ENCODE measurements at places on chromosomes 7 and 10.

DNA sequence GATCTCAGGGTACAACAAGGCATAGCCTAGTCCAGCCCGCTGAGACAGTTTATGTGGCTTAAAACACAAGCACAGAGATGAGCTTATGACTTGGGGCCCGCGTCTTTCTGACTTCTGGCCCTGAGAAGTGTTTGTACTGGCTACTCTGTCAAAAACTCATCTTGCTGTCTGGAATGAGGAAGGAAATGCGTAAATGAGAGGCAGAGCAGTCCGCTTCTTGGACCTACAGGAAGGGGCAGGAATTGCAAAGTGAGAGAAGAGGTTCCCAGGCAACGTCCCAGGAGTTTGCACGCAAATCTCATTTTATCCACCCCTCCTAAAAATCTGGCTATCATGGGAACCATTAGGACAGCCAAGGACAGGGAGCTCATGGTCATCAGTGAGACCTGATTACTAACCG lies 5.5 kb downstream of the ANXA11 start:
- no peak for DNase-seq

DNA sequence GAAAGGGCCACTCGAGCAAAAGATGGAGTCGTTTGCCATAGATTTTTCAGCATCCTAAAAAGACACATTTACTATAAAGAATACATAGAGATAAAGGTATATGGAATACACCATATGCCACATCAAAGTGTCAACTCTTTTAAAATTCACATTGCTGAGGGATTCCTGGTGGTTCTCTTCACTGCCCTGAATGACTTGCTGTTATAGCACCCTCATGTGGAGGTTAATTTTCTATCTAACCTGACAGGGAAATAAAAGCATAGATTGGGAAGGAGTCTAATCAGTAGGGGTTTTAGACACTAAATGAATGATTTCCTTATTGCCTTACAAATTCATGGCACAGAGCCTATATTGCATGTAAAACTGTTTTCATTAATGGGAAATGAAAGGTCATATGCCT lies 25.9 kb downstream of the DNAH11 start:
- DNase-seq, result no peak

DNA sequence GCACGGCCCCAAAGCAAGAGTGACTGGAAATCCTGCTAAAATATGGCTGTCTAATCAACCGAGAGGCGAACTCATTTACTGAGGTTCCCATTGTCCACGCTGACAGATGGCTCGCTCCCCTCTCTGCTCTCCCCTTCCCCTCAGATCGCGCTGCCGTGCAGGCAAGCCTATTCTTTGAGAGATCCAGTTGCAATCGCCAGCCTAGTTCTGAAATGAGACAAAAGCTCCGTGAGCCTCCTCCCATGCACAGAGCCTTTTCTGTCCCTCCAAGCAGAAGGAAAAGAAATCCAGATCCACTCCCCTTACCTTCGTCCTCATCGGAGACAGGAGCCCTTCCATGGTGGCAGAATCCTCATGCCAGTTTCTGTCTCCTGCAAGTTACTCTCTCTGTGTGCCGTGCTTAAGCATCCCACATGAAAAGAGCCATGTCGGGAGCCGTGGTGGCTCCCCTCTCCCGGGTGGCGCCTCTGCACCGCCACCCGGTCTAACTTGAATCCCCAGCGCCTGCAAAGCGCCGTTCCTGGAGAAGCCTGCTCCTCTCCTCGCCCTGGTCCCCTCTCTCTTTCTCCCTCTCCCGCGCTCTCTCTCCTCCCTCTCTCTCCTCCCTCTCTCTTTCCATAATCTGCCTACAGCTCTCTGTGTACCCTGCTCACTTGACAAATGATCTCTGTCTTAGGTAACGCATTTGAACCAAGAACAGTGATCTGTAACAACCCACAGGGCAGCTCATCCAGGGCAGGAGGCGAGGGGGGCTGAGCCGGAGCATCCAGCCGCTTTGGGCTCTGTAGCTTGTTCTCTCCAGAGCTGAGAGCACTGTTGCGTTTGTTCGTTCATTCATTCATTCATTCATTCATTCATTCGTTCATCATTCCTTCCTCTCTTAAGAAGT lies 156.8 kb downstream of the FRMD4A start:
- DNase-seq, result no peak

GRCh38 chr7:69692611-69693010 lies 94.3 kb downstream of the AUTS2 start:
- peak; percentile 65 for DNase-seq

GRCh38 chr7:80847895-80848294 lies 71.0 kb downstream of the SEMA3C start:
- DNase-seq, result no peak

DNA sequence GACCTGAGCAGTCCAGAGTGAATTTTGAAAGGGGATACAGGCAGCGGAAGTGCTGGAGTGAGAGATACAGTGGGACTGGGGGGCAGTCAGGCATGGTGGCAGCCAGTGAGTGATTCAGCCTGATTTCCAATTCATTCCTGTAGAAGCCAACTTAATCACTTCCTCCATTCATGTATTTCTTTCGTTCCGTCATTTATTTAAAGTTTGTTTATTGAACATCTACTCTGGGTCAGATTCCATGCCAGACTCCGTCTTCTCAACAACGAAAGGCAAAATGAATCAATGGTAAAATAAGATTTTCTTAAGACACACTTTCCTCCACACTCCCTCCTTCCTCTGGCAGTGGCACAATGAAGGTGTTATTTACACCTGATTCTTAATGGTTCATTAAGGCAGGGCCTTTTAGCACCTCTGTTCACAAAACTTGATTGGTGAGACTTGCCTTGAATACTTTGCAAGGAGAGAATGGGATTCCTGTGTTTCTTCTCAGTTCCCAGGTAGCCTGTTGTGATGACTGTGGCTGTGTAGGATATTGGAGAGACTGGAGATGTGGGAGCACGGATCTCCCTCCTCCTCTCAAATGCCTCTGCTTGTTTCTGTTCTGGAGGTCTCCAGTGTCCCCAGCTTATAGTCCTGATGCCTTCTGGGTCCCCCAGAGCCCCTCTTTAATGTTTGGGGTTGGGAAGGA lies 27.9 kb downstream of the ADCYAP1R1 start:
- no peak for DNase-seq

- no peak for DNase-seq
These were observed 73.1 kb downstream of the EEPD1 start for GRCh38 chr7:36226151-36226550.

DNA sequence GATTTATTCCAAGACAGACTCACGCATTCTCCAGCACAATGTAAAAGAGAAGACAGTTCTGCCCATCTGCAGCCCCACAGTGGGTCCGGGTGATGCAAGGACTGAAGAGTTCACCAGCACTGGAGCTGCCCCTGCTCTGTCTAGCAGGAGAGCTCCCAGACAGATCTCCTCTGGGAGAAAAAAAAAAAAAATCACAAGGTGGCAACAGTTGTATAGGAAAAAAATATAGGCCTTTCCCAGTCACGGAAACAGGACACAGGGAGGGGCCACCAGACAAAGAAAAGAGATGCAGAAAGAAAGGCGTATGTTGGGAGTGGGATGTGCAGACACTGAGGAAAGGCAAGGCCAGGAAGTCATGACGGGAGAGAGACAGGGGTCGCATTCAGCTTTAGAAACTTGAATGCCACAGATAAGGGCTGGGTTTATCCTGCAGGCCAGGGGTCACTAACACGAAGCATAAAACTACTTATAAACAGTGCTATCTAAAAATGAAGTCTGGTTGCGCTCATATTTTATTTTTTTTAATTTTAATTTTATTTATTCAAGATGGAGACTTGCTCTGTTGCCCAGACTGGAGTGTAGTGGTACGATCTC lies 54.1 kb downstream of the FAM171A1 start:
- no peak for DNase-seq

GRCh38 chr10:72011468-72011867 lies 47.3 kb downstream of the CHST3 start:
- no peak for DNase-seq

DNA sequence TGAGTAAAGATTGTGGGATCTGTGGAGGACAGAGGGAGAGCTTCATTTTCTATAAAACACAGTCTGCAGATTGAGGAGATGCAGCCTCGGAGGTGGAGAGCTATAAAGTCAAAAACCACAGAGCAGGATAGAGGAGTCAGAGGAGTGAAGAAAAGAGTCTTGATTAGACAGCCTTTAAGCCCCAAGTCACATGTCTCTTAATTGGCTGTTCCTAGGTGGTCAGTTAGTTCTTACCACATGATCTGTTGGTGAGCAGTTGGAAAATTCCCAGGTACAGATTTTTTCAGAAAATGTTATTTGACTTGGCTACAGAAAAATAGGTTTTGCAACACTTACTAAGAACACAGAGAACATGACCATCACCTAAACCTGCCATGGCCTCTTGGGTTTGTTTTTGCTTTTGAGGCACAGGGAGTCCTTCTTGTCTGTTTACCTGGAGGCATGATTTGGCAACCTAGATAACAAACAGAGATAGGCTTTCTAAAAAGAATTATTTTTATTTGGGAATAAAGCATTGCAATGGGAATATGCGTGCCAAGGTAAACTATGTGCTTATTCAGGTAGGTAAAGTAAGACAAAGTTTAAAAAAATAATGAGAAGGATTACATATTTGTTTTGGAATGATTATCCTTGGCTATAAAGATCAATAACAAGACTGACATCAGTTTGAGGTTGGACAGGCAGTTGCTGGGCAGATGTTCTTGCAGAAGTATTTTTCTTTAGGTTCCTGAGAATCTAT lies 604 bp upstream of the CYP3A43 start:
- no peak for DNase-seq

GRCh38 chr7:3710531-3710930 lies 409.5 kb downstream of the SDK1 start:
- DNase-seq, result no peak

- DNase-seq, result peak; percentile 23
These were observed 191.7 kb upstream of the KLF6 start for GRCh38 chr10:3976718-3977117.

- DNase-seq, result no peak
These were observed 106.3 kb downstream of the INPP5A start for GRCh38 chr10:132643709-132644526.

DNA sequence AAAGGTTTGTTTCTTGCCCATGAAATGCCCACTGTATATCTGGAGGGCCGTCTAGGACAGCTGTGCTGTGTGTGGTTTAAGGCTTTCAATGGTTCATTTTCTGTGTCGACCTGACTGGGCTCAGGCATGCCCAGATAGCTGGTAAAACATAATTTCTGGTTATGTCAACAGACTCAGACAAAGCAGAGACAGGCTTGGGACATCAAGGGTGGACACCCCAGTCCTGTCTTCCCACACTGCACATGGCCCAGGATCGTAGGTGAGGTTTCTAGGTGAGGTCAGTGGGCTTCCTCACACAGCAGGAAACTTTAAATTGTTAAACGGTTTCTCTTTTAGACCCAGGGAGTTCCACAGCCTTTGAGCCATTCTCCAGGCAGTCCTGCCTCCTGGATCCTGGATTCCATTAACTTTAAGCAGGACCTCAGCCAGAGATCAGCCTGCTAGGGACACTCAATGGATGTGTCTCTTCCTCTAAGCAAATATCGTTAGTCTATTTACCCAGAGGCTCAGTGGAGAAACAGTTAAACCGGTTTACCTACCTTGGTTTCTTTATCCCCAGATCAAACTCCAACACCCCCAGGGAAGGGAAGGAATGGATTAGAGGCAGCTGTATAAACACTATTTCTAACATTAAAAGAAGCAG lies 66.4 kb downstream of the ST8SIA6 start:
- DNase-seq, result no peak

GRCh38 chr7:9200626-9201025 lies 767.2 kb downstream of the NXPH1 start:
- DNase-seq, result no peak

DNA sequence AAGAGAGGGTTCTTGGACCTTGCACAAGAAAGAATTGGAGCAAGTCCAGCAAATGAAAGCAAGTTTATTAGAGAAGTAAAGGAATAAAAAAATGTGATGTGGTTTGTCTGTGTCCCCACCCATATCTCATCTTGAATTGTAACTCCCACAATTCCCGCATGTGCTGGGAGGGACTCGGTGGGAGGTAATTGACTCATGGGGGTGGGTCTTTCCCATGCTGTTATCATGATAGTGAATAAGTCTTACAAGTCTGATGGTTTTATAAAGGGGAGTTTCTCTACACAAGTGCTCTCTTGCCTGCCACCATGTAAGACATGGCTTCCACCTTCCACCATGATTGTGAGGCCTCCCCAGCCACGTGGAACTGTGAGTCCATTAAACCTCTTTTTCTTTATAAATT lies 39.2 kb upstream of the FZD9 start:
- no peak for DNase-seq

DNA sequence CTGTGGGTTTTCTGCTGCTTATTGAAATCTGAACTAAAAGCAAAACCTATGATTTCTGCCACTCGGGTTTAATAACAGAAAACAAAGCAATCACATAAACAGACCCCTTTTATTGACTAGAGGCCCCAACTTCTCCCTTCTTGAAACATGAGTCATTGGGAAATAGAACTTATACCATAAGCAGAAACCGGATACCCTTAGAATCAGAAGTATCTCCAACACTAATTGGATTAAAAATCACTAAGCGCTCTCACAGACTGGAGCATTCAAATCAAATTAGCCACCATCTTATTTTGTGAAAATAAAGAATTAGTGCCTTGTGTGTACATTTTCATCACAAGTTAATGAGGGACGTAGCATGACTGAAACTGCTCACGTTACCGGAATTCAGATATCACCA lies 206.9 kb downstream of the WDR11 start:
- DNase-seq, result no peak

GRCh38 chr10:83935911-83936310 lies 203.4 kb upstream of the GHITM start:
- no peak for DNase-seq

GRCh38 chr7:126774077-126774476 lies 478.7 kb downstream of the GRM8 start:
- no peak for DNase-seq

DNA sequence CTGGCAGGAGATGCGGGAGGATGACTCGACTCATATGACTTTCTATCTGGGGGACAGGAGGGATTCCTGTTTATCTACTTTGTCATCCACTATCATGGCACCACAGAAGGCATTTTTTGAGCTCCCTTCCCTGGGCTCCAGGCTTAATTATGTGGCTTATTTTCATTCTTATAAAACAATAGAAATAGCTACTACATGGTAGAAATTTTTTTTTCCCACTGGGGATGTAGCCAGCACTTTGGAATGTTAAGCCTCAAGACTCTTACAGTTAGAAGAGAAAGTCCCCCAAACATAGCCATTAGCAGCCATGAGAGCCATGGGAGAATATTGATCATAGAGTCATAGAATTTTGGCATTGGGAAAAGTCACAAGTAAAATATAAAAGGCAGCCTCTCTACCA lies 14.6 kb upstream of the FAM180A start:
- DNase-seq, result no peak

DNA sequence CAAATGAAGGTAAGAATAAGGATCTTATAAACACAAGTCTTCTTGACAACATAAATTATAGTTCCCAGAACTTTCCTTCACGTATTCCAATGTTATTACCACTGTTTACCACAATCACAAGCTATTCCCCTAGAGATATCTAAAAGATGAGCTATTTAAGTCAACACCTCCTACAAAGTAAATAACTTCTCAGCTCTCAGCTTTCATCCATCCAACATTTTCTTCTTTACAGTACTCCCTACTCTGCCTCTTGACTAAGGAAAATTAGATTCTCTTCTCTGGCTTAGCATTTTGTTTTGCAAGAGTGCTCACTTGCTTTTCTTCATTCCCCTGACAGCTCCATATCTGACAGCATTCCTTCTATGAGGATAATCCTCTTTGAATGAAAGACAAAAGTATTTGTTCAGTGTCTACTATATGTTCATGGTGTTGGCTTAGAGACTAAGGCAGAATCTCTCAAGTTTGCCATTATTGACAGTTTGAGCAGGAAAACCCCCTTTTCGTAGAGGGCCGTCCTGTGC lies 93.0 kb upstream of the IL6 start:
- no peak for DNase-seq

Data from NAMALWA (cell line).